OCI-M1 (cell line): ENCODE measurements at places on chromosomes 7 and 10.

- no peak for DNase-seq
These were observed 1301.5 kb upstream of the SORCS1 start for GRCh38 chr10:108465871-108466641.

- peak; percentile 79 for DNase-seq
These were observed at the start of gene NOD1 for GRCh38 chr7:30478349-30479201. TSS of gene NOD1 (minus strand) at chr7:30478784. CDS start at chr7:30456921, 21,863 bp downstream.

- peak; percentile 89 for DNase-seq
These were observed 2.4 kb upstream of the INHBA start for GRCh38 chr7:41705109-41705901.

DNA sequence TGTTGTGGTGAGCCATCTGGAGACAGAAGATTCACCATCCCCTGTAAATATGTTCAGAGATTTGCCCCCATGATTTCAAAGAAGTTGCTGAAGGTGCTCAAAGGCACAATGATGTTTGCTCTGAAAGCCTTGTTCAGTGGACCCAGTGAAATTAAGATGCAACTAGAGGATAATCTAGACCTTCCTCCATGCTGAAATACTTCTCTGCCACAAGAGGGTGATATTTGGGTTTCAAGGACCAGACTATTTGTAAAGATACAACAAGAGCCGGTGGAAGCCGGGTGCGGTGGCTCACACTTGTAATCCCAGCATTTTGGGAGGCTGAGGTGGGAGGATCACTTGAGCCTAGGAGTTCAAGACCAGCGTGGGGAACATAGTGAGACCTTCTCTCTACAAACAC is 13.5 kb upstream of the MSRB2 start:
- DNase-seq = peak; percentile 33

DNA sequence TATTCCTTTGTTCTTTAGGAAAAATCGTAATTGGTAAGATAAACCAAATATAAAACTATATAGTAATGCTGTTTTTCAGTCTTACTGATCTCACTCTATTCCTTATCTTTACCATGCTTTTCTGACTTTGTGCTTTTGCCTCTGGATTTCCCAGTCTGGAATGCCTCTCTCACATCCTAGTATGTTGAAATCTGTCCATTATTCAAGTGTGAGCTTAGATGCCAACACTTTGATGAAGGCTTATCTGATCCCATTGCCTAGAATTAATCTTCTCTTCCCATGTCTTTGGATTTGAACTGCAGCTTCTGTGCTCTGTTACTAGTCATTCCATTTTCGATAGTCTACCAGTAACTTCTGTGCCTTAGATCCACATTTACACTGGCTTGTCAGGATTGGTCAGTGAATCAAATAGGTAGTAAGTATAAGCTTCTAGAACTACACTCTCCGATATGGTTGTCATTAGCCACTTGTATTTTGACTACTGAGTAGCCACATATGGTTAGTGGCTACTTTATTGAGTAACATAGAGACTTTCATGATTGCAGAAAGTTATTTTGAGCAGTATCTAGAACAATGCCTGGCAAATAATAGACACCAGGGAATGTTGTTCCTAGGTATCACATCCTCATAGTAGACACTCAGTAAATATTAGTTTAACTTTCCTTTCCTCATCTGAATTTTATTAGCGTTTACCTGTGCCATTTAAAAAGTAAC is 92.9 kb downstream of the BMPR1A start:
- DNase-seq = no peak

- DNase-seq = no peak
These were observed 81.0 kb downstream of the KIAA1549 start for GRCh38 chr7:138900035-138900828.

GRCh38 chr10:44383749-44384600 is 922 bp downstream of the CXCL12 start:
- DNase-seq = no peak

DNA sequence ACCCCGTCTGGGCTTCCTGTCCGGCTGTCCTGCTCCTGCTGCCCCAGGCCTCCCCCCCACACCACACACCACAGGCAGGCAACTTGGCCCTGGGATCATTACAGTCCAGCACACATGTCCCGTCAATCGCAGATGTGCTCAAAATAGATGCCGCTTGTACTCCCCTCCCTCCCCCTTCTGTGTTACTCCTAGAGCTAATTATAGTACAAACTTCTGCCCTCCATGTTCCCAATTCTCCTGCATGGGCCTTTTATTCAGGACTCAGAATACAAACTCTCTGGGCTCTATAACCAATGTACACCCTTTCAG is at the start of gene SYNPO2L:
TSS of gene SYNPO2L (minus strand) at position 40 of the 309 bp plus-strand sequence. CDS start 107 bp downstream, outside the sequence.
- no peak for DNase-seq

DNA sequence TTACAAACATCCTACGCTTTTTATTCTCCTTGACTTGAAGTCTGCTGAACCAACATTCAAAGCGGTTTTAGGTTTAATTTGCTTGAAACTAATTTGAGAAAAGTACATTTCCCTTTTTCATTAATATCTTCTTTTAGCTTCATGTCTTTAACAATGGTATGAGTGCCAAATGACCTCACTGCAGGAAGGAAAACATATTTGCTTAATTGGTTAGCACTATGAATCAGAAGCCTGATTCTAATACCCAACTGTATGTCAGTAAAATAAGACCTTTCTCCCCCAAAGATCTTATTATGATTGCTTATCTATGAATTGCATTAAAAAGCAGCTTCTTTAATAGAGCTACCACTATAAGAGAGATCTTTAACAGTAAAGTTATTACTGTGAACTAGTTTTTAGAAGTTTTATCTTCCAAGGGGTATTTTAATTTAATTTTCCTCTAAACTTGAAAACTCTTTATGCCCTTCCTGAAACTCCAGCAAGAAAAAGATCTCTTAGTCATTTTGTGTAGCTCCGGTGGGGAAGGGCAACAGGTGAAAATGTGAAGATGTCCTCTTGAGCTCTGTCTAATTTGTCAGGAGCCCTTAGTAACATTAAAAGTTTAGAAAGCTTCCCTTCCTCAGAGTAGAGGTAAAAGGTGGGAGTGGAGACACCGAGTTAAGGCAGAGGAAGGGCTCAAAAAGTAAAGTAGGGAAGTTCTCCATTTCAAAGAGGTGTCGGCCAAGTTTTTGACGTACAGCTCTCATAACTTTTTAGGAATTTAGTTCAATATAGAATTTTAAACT is 6.1 kb downstream of the COL1A2 start:
- DNase-seq = no peak

GRCh38 chr10:78764436-78764835 is 304.3 kb upstream of the ZMIZ1 start:
- DNase-seq = no peak

- no peak for DNase-seq
These were observed 514.2 kb downstream of the TFEC start for GRCh38 chr7:115516341-115516740.

DNA sequence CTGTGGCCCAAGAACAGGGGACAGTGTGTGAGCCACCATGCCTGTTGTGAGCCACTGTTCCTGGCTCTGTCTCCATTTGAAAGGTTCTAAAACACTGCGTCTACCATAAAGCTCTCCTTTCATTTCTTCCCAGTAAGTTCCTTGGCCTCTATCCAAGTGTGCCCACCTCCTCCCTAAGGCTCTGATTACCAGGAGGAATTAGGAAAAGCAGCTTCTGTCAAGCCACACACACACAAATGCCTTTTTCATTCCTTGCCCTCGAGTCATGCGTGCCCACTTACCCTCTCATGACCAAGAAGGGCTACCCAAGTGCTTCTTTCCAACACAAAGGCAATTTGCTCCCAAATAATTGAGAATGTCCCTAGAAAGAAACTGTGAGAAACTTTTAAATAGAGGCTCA is 70.8 kb upstream of the PARD3 start:
- no peak for DNase-seq

DNA sequence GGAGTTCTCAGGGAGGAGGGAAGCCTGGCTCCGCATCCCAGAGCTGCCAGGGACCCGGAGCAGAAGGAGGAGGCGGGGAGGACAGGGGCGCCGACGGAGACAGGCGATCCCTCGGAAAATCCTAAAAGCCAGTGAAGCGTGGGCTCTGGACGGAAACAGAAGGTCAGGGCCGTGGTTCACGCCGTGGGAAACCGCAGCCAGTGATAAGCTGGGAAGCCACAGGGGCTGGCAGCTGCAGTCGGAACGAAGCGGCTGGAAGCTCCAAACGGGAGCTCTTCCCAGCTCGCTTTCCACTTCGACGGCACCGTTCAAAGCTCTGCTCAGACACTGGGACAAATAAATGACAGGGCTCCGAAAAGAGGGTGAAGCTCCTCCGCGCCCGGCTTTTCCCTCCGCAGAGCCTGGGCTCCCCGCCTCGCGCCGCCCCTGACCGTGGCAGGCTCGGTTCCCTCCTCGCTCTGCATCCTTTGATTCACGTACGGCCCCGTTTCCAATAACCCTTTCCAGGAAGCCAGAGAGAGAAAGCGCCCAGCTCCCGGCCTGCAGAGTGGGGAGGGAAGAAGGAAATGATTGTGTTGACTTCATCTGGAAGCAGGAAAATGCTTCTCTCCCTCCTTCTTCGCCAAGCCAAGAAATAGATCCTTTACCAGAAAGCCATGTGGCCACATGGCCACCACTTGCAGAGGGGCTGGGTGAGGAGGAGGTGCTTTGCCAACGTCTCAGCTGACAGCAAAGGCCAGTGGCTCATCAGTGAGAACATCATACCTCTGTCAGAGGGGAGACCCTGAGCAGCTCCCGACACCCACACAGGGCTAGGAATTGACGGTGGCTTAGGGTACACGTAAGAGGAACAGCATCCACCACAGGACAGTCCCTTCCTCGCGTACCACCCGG is 57.4 kb downstream of the ADRB1 start:
- DNase-seq = peak; percentile 48
